Small intestine (tissue), 16 donors: ENCODE measurements at places on chromosomes 16 and 17. TPM values are rescaled to one million over a fixed set of nuclear protein-coding genes. Genes with fewer than 3 reads are reported as not detected.

The ALOX12B gene
- 3.0 TPM for polyA plus RNA-seq

The ZNF205 gene
- 16.9 TPM for polyA plus RNA-seq

The OR1F1 gene
- polyA plus RNA-seq: not detected

The ABCA3 gene
- 1.2 TPM for polyA plus RNA-seq

The TEKT5 gene
- not detected for polyA plus RNA-seq

The DNASE1L2 gene
- 0.90 TPM for polyA plus RNA-seq

The CSH1 gene
- polyA plus RNA-seq: not detected

The TP53 gene
- polyA plus RNA-seq: 10.0 TPM

The STH gene
- not detected for polyA plus RNA-seq

The TOX3 gene
- polyA plus RNA-seq: 10.5 TPM

The TBC1D3C gene
- polyA plus RNA-seq: 3.2 TPM

The CCL17 gene
- not detected for polyA plus RNA-seq

The CD300LB gene
- 0.27 TPM for polyA plus RNA-seq

The NPTX1 gene
- polyA plus RNA-seq: not detected

The PTRH2 gene
- polyA plus RNA-seq: 25.4 TPM

The VMO1 gene
- 1.7 TPM for polyA plus RNA-seq

The SECTM1 gene
- 81.9 TPM for polyA plus RNA-seq

The STX1B gene
- polyA plus RNA-seq: not detected

The RBFOX1 gene
- 0.87 TPM for polyA plus RNA-seq

The TBC1D3K gene
- 1.4 TPM for polyA plus RNA-seq

The SP2 gene
- 13.6 TPM for polyA plus RNA-seq

The PDK2 gene
- 39.6 TPM for polyA plus RNA-seq

The EVI2B gene
- polyA plus RNA-seq: 7.8 TPM

The MYH1 gene
- polyA plus RNA-seq: 0.03 TPM

The RGS11 gene
- polyA plus RNA-seq: 0.49 TPM

The CLEC10A gene
- polyA plus RNA-seq: 14.6 TPM

The LPCAT2 gene
- 2.4 TPM for polyA plus RNA-seq

The JPH3 gene
- not detected for polyA plus RNA-seq

The TELO2 gene
- polyA plus RNA-seq: 48.1 TPM

The SLC5A10 gene
- not detected for polyA plus RNA-seq

The FAM171A2 gene
- not detected for polyA plus RNA-seq

The FOXL1 gene
- 0.22 TPM for polyA plus RNA-seq

The CASKIN1 gene
- 0.37 TPM for polyA plus RNA-seq

The GNAO1 gene
- 0.81 TPM for polyA plus RNA-seq

The FA2H gene
- 8.4 TPM for polyA plus RNA-seq

The KRTAP9-8 gene
- not detected for polyA plus RNA-seq

The ASB16 gene
- polyA plus RNA-seq: 0.15 TPM

The OR4D1 gene
- not detected for polyA plus RNA-seq

The CDK3 gene
- polyA plus RNA-seq: 82.3 TPM

The SOST gene
- not detected for polyA plus RNA-seq

The FN3KRP gene
- 25.8 TPM for polyA plus RNA-seq

The SLC13A2 gene
- polyA plus RNA-seq: 320 TPM

The DNAH2 gene
- 0.04 TPM for polyA plus RNA-seq

The TP53TG3C gene
- polyA plus RNA-seq: not detected

The IRF8 gene
- polyA plus RNA-seq: 46.3 TPM

The NSMCE1 gene
- 66.1 TPM for polyA plus RNA-seq

The SSH2 gene
- 12.4 TPM for polyA plus RNA-seq

The AATK gene
- polyA plus RNA-seq: 98.1 TPM

The KRTAP9-4 gene
- not detected for polyA plus RNA-seq

The PLXDC1 gene
- 3.3 TPM for polyA plus RNA-seq

The HLF gene
- 0.31 TPM for polyA plus RNA-seq

The KRTAP4-3 gene
- not detected for polyA plus RNA-seq

The HSD11B2 gene
- polyA plus RNA-seq: 93.7 TPM

The CLEC18A gene
- polyA plus RNA-seq: 0.87 TPM
